Fibroblast of skin of left biceps (primary cell): ENCODE measurements at places on chromosomes 2 and 18.

- DNase-seq = no peak
Measured at GRCh38 chr2:195164930-195165329, 492.1 kb upstream of the SLC39A10 start.

GRCh38 chr2:209189893-209190292 lies 234.0 kb upstream of the MAP2 start:
- no peak for DNase-seq

DNA sequence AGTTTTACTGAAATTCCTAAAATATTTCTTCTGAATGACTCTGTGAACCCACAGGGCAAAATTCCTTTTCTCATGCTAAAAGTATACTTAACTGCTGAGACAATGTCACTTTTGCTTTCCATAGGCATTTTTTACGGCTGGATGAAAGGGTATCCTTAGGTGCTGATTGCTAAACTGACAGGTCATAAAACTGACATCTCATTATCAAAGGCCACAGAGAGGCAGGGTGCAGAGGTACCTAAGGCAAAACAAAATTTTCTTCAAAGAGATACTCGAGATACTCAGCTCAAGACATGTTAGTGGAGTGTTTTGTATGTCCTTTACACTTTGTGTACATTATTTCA lies 62.0 kb upstream of the WDR75 start:
- peak; percentile 75 for DNase-seq

DNA sequence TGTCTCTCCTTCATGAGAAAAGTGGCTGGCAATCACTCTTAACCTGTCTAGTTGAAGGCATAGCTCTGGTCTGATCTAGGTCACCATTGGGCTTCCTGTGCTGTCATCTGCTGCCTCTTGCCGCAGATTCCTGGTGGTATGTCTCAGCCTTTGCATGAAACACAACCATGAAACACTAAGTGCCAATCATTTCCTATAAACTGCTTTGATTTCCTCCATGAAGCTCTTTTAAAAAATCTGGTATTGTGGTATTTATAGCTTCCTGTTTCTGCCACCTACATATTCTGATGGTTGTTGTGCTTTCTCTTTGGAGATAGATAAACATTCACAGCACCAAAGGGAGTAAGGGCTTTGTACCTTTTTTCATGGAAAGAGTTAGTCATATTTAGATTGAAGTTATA lies 120.0 kb upstream of the EPC2 start:
- DNase-seq = no peak

DNA sequence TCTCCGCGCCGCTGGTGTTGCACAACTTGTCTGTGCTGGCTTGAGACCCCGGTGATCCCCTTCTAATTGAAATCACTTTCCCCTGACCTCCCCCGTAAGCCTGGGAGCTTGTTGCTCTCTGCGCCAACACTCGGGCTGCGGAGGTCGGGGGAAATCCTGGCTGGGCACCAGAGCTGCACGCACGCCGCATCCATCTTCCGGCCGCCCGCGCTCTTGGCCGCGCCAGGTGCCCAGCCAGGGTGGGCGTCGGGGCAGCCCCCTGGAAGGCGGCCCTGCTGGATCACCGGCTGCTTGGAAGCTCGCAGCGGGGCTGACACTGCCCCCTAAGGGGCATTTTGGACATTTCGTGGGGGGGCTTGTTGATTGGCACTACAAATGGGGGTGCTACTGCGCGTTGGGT lies 280.3 kb upstream of the SKOR2 start:
- DNase-seq = no peak

GRCh38 chr18:47558110-47558750 lies 306.8 kb upstream of the SKOR2 start:
- no peak for DNase-seq

DNA sequence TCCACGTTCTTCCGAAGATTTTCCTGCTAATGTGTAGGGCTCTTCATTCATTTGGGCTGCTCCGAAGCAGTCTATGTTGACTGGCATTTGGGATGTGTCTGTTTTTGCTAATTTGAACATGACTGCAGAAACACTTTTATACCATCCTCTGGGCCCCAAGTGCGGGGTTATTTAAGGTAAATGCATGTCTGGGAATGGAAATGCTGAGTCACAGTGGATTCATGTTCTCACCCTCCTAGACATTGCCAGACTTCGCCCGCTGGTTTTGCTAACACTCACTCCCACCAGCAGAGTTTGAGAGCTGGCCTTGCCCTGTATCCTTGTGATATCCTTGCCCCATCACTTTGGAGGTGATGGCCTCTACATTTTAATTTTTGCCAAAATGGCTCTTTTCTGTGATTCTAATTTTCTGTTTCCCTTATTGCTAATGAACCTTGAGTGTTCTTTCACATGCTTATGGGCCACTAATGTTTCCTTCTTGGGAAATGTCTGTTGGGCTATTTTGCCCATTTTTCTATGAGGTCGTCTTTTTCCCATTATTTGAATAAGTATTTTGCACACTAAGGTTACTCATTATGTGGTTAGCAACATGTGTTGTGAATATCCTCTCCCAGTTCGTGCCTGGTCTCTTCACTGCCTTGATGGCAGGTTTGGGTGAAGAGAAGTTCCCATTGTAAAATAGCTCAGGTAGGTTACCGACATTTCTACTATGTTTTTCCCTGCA lies 204.1 kb downstream of the GLI2 start:
- peak; percentile 60 for DNase-seq

- no peak for DNase-seq
Measured at GRCh38 chr18:64803471-64803870, 654.6 kb upstream of the LINC00305 start.

GRCh38 chr2:80040226-80040625 lies 264.3 kb downstream of the LRRTM1 start:
- DNase-seq = no peak

- DNase-seq = no peak
Measured at GRCh38 chr18:79687806-79688205, 8.2 kb downstream of the CTDP1 start.

GRCh38 chr2:188145885-188146284 lies 145.8 kb upstream of the GULP1 start:
- DNase-seq = no peak

GRCh38 chr2:143741205-143741604 lies 612.0 kb downstream of the ARHGAP15 start:
- no peak for DNase-seq
